ENCODE measurements at places on chromosomes 13 and 19. TPM values are rescaled to one million over a fixed set of nuclear protein-coding genes. Genes with fewer than 3 reads are reported as not detected.

The ZNF625 gene
- not detected for total RNA-seq

The ZNF880 gene
- 1.8 TPM for total RNA-seq

DNA sequence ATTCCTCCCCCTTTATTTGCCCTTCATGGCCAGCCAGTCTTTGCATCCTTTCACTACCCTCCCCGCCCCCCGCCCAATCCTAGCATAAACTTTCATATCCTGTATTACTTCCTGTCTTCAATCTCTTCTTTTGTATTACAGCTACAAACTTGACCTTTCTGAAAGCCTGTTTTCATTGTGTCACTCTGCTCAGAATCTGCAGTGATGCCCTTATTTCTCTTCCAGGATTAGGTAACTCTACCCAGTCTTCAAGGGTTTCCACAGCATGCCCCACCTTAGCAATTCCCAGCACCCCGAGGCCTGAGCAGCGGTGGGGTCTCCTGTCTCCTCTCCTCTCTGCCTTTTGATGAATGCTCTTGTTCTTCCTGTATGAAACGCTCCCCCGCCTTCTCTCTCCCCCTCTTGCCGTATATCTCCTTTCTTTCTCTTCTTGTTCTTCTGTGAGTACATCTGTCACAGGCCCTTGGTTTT is 145.6 kb downstream of the SHISA2 start:
- no peak for DNase-seq
- no peaks in the 10 kb centered on the region for H3K36me3 ChIP-seq
- H3K4me3 ChIP-seq = no peak overlapping the region
- H3K4me1 ChIP-seq = peaks cover 15% of the 10 kb centered on the region
- no peaks in the 10 kb centered on the region for H3K27me3 ChIP-seq
- no peak overlapping the region for H3K27ac ChIP-seq

DNA sequence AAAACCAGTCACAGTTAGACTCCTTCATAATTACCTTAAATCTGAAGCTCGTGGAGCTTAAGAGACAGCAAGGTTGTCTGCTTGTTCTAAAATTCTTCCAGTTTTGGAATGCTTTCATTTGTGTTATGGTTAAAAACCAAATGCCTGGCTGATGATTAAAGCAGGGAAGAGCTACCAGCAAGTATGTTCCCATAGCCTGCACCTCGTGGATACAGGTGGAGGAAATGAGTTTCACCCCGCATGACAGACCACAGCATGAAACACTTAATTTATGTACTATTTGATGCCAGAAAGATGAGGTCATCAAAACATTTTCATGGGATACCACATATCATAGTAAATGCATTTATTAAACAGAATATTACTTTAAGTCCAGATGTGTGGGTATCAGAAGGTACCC is 416 bp upstream of the DOCK9 start:
- no peaks in the 10 kb centered on the region for H3K27me3 ChIP-seq
- peak overlapping the region; percentile 88 for H3K27ac ChIP-seq
- H3K4me3 ChIP-seq = no peak overlapping the region
- no peaks in the 10 kb centered on the region for H3K36me3 ChIP-seq
- H3K4me1 ChIP-seq = peaks cover 45% of the 10 kb centered on the region
- no peak for DNase-seq

- H3K36me3 ChIP-seq = no peaks in the 10 kb centered on the region
- peaks cover 2% of the 10 kb centered on the region for H3K27me3 ChIP-seq
- H3K4me1 ChIP-seq = no peaks in the 10 kb centered on the region
- DNase-seq = peak; percentile 48
- H3K27ac ChIP-seq = no peak overlapping the region
Observed at GRCh38 chr13:33015791-33016323, 366 bp upstream of the KL start.

DNA sequence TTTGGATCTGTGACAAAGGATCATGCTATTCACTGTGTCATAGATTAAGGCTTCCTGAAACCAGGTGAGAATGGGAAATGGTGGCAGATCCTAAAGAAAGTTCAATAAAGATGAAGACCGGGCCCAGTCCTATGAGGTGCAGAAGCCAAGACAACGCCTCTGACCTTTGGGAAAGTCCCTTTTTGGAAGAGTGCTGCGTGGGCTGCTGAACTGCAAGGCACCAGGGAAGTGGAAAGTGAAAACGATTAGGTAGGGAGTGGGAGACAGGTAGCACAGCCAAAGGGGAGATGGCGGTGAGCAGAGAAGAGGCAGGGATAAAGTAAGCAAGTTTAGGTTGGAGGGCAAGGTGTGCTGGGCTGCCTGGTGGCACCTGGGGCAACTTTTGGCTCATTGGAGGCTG is 16.3 kb downstream of the MBNL2 start:
- H3K27me3 ChIP-seq = no peaks in the 10 kb centered on the region
- H3K36me3 ChIP-seq = 0 out of 2 replicates have a peak, but pooled peaks cover 7% of the 10 kb centered on the region
- H3K4me3 ChIP-seq = no peak overlapping the region
- DNase-seq = no peak

GRCh38 chr13:23898101-23898500 is 799 bp upstream of the C1QTNF9B start:
- DNase-seq = no peak
- no peak overlapping the region for H3K27ac ChIP-seq
- H3K4me3 ChIP-seq = no peak overlapping the region
- H3K4me1 ChIP-seq = peaks cover 11% of the 10 kb centered on the region

GRCh38 chr19:21940684-21941083 is 70.1 kb downstream of the ZNF208 start:
- no peak overlapping the region for H3K4me3 ChIP-seq
- no peak overlapping the region for H3K27ac ChIP-seq
- H3K4me1 ChIP-seq = no peaks in the 10 kb centered on the region
- DNase-seq = no peak

The CGB1 gene
- not detected for total RNA-seq

DNA sequence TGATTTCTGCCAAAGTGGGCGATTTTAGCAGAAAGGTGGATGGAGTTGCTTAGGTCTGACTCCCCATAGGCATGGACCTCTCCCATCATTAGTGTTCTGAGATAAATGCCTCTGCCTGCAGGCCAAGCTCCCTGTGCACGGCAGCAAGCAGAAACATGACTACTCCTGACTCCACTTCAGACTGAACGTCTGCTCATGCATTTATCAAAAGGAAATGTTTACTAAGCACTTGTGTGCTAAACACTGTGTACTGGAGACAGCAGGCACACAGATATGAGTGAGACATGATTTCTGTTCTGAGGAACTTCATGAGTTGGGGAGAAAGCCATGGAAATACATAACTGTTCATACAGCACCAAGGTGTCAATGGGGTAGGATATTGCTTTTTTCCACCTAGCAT is 149.6 kb downstream of the MIPEP start:
- H3K27ac ChIP-seq = peak overlapping the region; percentile 24
- no peak for DNase-seq
- peaks cover 28% of the 10 kb centered on the region for H3K4me1 ChIP-seq
- no peaks in the 10 kb centered on the region for H3K36me3 ChIP-seq

All from Caco-2 (cell line).